ENCODE measurements at places on chromosomes 2 and 18. TPM values are rescaled to one million over a fixed set of nuclear protein-coding genes. Genes with fewer than 3 reads are reported as not detected.

- no peak for DNase-seq
Observed at GRCh38 chr18:34704823-34705222, 5.3 kb upstream of the DTNA start.

DNA sequence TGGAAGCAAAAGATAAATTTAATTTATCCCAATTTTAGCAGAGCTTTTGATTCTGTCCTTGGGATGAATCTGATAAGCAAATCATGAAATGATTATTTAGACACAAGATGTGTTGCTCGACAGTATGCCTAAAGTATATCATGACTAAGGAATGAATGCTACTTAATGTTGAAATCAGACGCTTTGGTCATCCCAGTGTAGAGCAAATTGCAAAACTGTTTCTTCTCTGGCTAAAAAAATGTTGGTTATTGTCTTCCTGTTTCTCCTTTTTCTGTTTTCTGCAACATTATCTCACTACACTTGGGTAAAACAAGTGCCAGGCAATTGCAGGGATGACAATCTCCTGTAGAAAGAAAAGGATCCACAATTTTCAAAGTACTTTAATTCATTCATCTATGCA is 66.4 kb downstream of the BABAM2 start:
- DNase-seq: no peak

GRCh38 chr2:194382221-194382620 is 1274.8 kb upstream of the SLC39A10 start:
- no peak for DNase-seq

DNA sequence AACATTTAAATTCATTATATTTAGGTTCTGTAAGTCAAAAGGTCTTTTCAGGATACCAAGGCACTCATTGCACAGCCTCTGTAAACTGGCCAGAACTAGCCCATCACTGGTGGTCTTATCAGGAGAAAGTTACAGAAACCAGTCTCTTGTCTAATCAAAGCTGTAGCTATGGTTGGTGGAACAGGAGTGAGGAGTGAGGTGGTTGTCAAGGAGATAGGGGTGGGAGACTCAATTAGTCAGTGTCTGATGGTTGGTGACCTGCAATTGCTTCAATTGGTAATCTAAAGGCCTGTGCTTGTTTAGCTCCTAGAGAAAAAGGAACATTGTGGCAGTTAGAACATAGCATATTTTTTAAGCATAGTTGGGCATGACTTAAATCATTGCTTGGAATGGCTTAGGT is 458.6 kb upstream of the CDH2 start:
- DNase-seq: no peak

Gene SERPINB8
- 0.57 TPM for total RNA-seq

GRCh38 chr2:19274439-19274838 is 84.0 kb downstream of the OSR1 start:
- no peak for DNase-seq

Gene SULT1C2
- total RNA-seq: 2.2 TPM

- no peak for DNase-seq
Observed at GRCh38 chr2:1798115-1798784, 53.9 kb upstream of the PXDN start.

Gene DHX57
- 30.3 TPM for total RNA-seq

Gene TRAF3IP1
- 18.7 TPM for total RNA-seq

DNA sequence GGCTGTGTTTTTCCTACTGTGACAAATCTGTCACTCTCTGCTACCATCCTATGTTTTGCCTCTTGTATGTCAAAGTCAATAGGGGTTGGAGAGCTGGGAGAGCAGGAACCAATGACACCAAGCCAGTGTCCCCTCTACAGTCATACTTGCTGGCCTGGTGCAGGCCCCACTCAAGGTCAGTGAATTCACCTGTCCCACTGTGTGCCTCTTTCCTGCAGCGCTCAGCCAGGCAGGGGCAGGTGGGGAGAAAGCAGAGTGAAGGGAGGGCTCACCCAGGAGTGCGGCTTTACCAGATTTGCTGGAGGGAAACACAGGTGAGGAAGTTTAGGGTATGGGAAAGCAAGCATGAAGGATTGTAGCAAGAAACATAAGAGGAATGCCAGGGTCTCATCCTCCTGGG is 114.5 kb downstream of the GYPC start:
- no peak for DNase-seq

Gene ECEL1
- total RNA-seq: 21.9 TPM

Gene SP140
- total RNA-seq: 0.16 TPM

GRCh38 chr18:59833785-59834184 is 66.0 kb upstream of the PMAIP1 start:
- DNase-seq: no peak

DNA sequence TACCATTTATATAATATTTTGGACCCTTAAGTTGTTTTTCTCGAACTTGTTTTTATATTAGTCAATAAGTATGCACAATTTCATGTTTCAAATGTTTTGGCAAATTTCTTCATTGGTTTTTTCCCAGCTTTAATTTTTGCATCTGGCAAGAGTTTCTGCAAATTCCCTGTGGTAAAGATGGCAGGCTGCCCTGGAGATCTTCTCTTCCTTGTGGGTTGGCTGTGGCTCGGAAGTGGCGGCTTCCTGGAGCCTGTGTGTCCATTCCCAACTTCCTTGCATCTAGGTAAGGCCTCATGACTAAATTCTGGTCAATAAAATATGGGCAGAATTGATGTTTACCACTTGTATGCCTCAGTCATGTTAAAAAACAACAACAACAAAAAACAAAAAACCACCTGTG is 818.6 kb downstream of the EPHA4 start:
- no peak for DNase-seq

- no peak for DNase-seq
Observed at GRCh38 chr2:20403774-20404312, 43.0 kb upstream of the RHOB start.

DNA sequence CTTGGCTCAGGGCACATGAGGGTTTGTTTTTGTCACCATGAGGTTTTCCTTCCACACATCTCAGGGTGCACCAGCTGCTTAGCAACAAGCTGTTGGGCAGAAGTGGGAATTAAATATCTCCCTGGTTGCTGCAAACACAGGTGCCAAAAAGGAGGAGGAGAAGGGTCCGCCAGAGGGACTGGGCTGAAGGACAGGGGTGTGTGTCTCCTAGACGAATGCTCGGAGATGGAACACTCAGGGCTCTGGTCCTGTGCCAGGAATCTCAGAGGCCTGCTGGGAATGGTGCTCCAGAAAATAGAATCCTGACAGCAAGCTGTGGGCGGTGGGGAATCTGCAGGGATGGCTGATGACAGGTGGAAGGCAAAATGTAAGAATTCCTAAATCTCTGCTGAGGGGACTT is 94.5 kb downstream of the VSNL1 start:
- no peak for DNase-seq

DNA sequence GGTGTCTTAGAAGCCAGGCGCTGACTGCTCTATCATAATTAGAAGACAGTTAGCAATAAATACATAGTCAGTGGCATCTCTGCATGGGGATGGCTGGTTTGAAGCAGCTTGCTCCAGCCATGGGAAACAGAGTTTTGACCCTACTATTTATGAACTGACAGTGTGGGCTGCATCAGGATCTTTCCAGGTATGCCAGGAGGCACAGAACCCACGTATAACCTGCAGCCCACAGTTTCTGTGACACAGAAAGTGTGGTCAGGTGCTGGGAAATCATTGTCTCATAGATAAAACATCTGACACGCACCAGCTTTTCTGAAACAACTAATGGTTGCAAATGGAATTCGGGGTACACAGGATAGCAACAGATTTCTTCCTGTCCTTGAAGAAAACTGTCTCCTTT is 34.7 kb downstream of the INPP4A start:
- no peak for DNase-seq

GRCh38 chr18:36307513-36307912 is 10.0 kb downstream of the FHOD3 start:
- DNase-seq: no peak

Gene ASPRV1
- 1.1 TPM for total RNA-seq

Gene FBLN7
- 0.80 TPM for total RNA-seq

Gene LRP1B
- total RNA-seq: 0.14 TPM

GRCh38 chr2:32627441-32627813 is 423 bp upstream of the TTC27 start:
- DNase-seq: peak; percentile 55

DNA sequence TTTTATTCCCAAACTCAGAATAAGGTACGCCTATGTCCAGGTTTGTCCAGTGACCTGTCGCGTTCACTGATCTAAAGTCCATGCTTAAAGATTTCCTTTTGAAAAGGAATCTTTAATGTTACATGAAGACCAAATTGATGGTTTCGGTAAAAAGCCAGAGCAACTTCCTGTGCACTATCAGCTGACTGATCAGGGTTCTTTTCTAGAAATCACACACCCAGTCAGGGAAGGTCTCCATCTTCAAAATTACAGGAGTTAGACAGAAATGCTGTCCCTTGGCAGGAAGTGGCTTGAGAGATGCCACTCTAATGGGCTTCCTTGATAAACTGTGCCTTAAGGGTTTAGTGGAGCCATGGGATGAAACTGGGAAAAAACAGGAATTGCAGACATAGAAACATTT is 14.7 kb upstream of the ARHGAP25 start:
- no peak for DNase-seq

DNA sequence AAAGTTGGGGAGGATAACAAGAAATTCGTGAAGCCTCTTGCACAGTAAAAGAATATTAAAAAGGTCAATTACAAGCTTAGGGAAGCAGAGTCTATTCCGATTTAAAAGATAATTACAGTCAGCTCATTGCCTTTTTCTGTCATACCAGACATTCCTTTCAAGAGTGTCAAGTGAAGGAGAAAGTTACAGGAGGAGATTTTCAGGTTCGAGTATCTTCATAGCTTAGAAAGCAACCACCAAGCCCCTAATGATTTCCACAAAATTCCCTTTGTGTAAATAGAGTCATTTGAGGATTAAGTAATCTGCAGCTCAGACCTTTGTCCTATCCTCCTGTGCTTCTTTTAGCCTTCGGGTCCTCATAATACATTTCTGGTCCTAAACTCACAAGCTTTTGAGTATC is 414.9 kb downstream of the CDH2 start:
- no peak for DNase-seq

DNA sequence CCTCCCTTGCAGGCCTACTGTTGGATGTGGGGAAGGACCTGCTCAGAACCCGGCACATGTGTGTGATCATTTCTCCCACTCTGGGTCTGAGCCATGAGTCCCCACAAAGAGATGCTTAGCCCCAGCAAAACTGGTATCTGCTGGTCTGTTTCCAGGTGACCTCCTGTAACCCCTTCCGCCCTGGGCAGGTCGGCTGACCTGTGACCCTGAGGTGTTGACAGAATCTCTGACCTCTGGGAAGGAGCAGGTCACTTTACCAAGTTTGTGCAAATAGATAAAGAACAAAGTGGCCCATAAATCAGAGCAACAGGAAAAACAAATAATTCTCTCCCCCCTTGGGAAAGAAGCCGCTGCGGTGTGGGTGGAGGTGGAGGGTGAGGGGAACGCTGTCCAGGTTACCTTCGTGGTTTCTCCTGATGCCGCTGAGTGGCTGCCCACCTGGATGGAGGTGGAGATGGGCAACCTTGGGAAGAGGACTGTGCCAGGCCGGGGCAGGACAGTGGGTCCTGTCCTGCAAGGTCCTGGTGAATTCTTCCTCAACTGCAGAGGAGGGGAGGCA is 174.0 kb upstream of the MYCN start:
- no peak for DNase-seq

Gene COL3A1
- total RNA-seq: 0.76 TPM

Gene OTOF
- total RNA-seq: 0.07 TPM

GRCh38 chr2:214577769-214578168 is 166.9 kb downstream of the VWC2L start:
- DNase-seq: no peak

GRCh38 chr2:61984682-61985081 is 79.2 kb downstream of the COMMD1 start:
- no peak for DNase-seq

GRCh38 chr2:29923110-29923721 is 1.8 kb upstream of the ALK start:
- DNase-seq: peak; percentile 69
